Central memory CD8-positive, alpha-beta T cell (primary cell): ENCODE measurements at places on chromosomes 6 and 20.

DNA sequence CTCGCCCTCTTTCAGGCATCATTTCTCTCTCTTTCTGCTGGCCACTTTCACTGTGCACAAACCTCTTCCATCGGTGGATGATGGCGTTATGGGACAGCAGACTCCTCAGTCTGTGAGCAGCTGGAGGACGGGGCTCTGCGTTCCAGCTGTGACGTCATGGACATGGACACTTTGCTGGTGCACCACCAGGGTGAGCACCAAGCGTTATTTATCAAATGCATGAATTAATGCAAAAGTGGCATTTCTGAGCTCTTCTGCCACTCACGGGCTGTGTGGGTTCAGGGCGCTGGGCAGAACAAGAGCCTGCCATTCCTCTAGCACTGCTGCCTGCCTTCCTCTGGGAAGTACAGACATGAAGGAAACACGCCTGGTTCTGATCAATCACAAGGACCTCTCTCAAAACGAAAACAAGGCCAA is 82.9 kb upstream of the MPC1 start:
- DNase-seq = no peak

- DNase-seq = no peak
These were observed 20.3 kb downstream of the BCKDHB start for GRCh38 chr6:80126657-80127345.

GRCh38 chr6:73747289-73747688 is 51.3 kb downstream of the CD109 start:
- no peak for DNase-seq

DNA sequence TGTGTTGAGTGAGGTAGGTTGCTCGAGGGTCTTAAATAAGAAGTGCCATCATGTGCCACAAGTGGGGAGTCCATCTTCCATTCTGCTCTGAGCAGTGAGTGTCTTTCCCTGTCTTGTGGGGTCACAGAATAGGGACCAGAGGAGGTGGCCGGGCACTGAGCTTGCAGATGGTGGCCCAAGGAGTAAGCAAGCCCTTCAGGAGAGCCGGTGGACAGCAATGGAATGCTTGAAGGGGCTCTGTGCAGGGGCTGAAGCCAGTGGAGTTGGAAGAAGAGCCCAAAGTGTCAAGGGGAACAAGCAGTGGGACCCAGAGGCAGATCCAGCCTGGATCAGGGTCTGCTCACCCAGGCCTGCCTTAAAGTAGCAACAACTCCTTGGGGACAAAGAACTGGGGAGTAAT is 213.5 kb upstream of the SNX9 start:
- no peak for DNase-seq

- no peak for DNase-seq
These were observed at the start of gene SPTLC3 for GRCh38 chr20:13008761-13009681. Gene SPTLC3 (plus strand): TSS chr20:13008972. CDS start chr20:13009268, 296 bp downstream.

DNA sequence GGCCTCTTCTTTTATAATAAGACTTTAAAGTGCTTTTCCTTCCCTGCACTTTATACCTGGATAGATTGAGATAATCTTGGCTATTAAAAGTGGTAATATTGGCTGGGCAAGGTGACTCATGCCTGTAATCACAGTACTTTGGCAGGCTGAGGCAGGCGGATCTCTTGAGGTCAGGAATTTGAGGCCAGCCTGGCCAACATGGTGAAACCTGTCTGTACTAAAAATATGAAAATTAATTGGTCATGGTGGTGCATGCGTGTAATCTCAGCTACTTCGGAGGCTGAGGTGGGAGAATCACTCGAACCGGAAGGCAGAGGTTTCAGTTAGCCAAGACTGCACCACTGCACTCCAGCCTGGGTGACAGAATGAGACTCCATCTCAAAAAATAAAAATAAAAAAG is 197.1 kb upstream of the RGS17 start:
- DNase-seq = no peak

- no peak for DNase-seq
These were observed 20.5 kb downstream of the JPH2 start for GRCh38 chr20:44166477-44166876.

DNA sequence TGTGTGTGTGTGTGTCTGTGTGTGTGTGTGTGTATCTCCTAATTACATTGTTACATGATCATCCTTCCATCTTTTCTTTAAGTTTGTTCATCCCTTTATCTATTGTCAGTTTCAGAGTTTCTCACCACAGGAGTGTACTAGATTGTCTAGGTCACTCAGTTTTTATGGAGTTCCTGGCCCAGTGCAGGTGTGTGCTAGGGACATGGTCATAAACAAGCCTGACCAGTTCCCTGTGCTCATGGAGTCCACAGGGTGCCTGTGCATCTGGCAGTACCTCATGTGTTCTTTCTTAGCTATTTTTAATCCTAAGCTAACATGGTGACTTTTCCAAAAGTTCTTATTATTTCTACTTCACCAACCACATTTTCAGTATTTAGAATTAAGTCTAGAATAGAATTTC is 43.9 kb downstream of the PHACTR2 start:
- no peak for DNase-seq

- DNase-seq = no peak
These were observed 129.6 kb downstream of the CEBPB start for GRCh38 chr20:50320005-50320900.

DNA sequence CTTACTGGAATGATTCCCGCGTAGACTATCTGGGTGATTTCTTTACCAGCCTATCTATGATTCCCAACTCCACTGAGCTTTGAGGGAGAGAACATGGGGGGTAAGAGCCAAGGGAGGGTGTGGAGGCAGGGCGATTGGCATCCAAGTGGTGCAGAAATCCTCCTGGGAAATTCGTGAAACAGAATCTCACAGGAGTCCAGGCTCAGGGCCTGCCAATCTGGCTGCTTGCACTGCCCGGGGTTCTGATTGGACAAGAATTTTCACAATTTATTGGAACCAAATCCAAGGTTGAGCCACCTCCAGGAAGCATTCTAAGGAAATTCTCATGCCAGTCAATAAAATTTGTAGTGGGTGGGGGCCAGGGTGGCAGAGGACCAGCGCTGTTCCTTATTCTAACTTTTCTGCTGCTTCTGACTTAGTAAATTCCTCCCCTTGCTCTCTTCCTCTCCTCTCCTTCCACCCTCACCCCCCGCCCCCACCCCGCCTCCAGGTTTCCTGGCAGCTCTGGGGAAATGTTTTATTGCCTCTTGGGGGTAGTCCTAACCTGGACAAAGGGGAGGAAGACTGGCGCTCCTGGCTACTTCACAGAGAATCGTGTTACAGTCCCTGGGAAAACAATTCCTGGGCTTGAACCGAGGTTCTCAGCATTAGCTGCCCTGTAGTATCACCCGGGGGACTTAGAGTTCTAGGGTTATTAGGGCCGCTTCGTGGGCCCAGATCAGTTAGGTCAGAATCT is 3.1 kb downstream of the BMP6 start:
- no peak for DNase-seq

- DNase-seq = no peak
These were observed 38.8 kb downstream of the HLA-F start for GRCh38 chr6:29762051-29762450.

- DNase-seq = no peak
These were observed 7.4 kb downstream of the CEP85L start for GRCh38 chr6:118644007-118644406.

GRCh38 chr20:60963146-60963545 is 288.9 kb upstream of the CDH4 start:
- DNase-seq = no peak

DNA sequence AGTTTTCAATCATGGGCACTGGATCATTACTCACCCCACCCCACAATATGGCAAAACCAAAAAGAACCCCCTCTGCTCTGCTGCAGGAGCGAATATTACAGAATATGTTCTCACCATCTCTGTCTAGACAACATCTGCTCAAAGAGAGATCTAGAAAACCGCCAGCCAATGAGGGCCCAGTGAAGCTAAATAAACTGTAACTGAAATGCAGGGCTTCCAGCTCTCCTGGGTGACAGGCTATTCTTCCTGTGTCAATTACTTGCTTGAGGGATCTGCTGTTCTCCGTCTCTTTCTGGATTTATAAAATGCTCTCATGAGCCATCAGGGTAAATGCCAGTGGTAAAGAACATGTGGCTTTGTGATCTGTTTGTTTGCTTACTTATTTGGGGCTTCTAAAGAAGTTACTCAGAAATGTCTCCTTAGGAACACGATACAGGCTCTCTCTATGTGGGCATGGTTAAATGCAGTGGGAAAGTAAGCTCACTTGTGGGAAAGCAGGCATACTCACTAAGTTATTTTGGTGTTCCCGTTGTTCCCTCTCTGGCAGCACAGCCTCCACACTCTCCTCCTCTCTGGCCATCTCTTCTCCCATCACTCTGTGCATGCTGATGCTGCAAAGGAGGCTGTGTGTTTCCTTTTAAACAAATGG is 44.8 kb downstream of the TTI1 start:
- DNase-seq = no peak

GRCh38 chr6:15620611-15621010 is 42.2 kb downstream of the DTNBP1 start:
- DNase-seq = no peak
